ENCODE measurements at places on chromosomes 6 and 20.

GRCh38 chr6:150072201-150072600 is 3.3 kb upstream of the ULBP3 start:
- DNase-seq, result no peak

GRCh38 chr6:129713806-129714333 is 3.9 kb upstream of the ARHGAP18 start:
- DNase-seq, result no peak

- DNase-seq, result no peak
Measured at GRCh38 chr20:16337707-16338106, 235.5 kb downstream of the KIF16B start.

DNA sequence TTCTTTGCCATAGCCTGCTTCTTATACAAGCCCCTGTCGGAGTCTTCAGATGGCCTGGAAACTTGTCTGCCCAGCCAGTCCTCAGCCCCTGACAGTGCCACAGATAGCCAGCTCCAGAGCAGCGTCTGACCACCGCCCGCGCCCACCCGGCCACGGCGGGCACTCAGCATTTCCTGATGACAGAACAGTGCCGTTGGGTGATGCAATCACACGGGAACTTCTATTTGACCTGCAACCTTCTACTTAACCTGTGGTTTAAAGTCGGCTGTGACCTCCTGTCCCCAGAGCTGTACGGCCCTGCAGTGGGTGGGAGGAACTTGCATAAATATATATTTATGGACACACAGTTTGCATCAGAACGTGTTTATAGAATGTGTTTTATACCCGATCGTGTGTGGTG is 29.5 kb downstream of the SLCO4A1 start:
- no peak for DNase-seq

DNA sequence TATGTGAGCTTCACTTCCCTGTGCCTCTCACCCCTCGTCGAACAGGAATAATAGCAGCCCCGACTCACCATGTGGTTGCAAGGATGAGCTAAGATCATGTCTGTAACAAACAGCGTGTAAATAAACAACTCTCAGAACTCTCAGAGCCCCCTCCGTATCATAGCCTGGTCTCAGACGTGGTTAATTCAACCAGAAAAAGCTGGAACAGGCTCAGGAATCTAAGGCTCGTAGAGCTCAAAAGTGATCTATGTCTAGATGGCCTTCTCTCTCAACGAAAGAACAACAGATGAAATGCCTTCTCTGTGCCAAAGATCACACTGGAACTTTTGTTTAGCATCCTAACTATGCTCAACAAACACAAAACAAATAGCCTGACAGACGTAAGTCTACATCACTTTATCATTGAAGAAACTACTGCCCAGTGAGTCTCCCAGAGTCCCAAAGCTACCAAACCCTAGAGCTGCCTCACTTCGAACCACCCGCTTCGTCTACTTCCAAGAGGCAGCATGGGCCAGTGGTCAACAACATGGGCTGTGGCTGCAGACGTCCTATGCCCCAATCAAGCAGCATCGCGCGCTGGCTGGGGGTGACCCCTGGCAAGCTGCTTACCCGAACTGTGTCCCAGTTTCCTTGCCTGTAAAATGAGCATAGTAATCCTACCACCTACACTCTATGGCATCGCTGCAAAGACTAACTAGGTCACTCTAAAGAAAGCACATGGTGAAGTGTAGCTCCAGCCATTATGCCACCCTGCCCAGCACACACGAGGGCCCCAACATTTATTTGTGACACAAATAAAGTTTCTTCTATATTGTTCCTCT is 35.1 kb downstream of the NFATC2 start:
- DNase-seq, result no peak
